NCI-H510A treated with DMSO at 0.1 percent for 48 hours (cell line): ENCODE measurements at places on chromosomes 4 and X.

DNA sequence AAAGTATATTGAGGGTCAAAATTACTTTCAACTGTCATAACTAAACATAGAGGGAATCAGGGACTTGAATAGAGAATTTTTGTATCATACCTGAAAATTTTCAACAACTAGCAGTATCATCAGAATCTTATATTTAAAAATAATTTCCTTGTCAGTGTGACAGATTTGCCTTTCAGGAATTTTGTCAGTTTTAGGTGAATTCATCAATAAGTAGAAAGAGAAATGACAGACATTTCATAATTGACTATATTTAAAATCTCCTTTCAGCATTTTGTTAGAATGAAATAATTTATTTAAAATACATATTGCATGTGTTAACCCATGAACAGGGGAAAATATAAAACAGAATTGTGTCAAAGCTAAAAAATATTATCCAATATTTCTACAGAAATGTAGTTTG, 8.6 kb upstream of the PDCL2 start:
- no peak for DNase-seq

- DNase-seq: no peak
Measured at GRCh38 chr4:123399627-123400358, 3.2 kb downstream of the SPRY1 start.

GRCh38 chr4:156771171-156771837, 200.3 kb downstream of the PDGFC start:
- DNase-seq: peak; percentile 49

- no peak for DNase-seq
Measured at GRCh38 chr4:88831031-88831430, 133.4 kb upstream of the NAP1L5 start.
